Suppressor macrophage treated with lipopolysaccharide for 1 hour (primary cell): ENCODE measurements at places on chromosomes 5 and 9.

GRCh38 chr5:96880444-96881164 is 4.3 kb downstream of the ERAP2 start:
- DNase-seq, result peak; percentile 82

DNA sequence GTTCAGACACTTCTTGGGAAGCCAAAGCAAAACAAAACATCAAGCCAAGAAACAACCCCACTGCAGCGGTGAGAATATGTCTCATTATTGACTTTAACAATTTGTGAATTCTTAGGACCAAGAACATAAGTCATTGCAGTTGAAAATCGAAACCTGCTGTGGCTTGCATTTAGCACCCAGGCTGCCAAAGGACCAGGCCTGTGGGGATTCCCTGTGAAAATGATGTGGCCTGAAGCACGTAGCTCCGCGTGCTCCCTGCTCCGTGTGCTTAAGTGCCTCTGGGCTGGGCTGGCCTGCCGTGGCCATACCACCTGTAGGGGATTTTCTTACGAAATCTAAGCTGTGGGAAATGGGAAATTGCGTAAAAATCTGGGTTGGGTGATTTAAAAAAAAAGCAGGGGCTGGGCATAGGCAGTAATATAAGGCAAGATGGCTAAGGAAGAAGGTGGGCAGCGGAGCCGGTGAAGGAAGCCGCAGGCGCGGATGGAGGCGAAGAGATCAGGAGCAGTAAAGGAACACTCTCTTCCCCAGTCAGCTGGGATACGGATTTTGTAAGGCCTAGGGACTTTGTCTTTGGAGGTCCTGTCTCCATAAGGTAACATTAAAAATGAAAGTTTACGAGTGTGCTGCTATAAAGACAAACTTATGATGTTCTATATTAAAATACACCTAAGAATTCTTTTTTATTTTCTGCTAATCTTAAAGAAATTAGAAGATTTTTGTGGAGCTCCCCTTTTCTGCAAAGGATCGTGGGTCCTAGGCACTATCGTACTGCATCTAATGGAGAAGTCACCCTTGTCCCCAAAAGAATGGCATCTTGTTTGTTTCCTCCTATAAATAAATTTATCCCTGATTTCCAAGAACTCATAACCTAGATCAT is 189.6 kb upstream of the SEMA6A start:
- DNase-seq, result no peak

DNA sequence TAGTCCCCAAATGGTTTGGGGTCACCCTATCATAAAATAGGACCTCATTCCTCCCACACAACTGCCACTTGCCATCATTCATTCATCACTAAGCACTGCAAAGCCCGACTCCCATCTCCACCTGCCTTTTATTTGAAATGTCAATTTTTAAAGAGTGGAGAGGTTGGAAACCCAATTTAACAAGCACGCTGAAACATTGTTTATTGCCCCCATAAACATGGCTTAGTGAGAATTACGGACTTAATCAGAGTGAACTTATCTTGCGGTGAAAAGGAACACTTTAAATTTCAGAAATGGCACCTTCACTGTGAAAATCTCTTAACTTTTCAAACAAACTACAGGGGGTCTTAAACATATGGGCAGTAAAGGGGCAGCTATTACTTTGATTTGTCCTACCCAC is 241.1 kb downstream of the CRB2 start:
- DNase-seq, result no peak

- DNase-seq, result no peak
Measured at GRCh38 chr9:15670246-15670645, 117.4 kb downstream of the CCDC171 start.

GRCh38 chr5:107484281-107484680 is 186.5 kb downstream of the EFNA5 start:
- DNase-seq, result no peak

DNA sequence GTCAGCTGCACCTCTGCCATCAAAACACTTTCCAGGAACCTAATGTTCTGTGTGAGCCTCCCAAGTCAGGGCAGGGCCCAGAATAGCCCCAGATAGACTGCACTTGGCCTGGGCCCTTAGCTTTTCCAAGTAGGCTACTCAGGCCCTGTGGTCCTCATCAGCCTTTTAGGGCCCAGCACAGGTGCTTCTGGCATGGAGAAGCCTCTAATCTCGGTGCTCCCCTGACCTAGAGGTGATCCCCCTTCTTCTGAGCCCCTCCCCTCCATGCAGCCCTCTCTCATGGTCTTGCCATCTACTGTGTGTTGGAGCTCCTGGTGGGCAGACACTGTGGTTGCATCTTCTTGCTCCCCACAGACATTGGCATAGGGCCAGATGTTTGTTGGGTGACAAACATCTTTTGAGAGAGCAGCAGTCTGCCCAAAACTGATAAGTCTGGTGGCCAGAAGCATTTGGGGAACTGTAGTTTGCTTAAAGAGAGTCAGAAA is 28.1 kb downstream of the FRMPD1 start:
- no peak for DNase-seq

GRCh38 chr5:165015126-165015525 is 1509.7 kb downstream of the MAT2B start:
- peak; percentile 1 for DNase-seq

- DNase-seq, result peak; percentile 85
Measured at GRCh38 chr5:10913841-10914240, 152.8 kb upstream of the DAP start.

GRCh38 chr9:113350107-113350661 is 843 bp downstream of the BSPRY start:
- DNase-seq, result no peak

DNA sequence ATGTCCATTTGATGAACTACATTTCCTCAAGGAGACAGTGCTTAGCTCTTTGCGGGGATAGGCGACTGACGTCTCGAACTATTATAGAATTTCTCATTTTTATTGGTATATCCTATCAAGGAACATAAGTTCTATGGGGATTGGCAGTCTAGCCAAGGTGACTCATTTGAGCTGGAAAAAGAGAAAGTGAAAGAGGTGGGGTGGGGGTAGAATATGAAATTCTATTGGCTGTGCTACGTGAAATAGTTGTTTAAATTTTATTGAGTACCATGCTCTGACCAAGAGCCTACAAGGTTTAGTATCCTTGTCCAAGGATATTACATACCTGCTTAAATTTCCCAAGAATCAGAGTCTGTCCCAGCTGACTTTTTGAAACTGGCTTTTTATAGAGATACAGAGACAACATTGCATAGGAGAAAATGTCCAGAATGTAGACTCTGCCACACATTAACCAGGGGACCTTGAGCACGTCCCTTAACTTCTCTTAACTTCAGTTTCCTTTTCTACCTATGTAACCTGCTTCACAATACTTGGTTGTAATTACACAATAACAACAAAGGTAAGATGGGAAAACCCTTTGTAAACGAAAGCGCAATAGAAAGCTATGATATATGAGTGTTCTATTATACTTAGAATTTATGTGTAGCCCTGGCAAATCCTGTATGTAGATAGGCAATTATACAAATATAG is 226.4 kb upstream of the WWC1 start:
- DNase-seq, result no peak

- DNase-seq, result no peak
Measured at GRCh38 chr5:158165647-158166046, 306.7 kb upstream of the CLINT1 start.

DNA sequence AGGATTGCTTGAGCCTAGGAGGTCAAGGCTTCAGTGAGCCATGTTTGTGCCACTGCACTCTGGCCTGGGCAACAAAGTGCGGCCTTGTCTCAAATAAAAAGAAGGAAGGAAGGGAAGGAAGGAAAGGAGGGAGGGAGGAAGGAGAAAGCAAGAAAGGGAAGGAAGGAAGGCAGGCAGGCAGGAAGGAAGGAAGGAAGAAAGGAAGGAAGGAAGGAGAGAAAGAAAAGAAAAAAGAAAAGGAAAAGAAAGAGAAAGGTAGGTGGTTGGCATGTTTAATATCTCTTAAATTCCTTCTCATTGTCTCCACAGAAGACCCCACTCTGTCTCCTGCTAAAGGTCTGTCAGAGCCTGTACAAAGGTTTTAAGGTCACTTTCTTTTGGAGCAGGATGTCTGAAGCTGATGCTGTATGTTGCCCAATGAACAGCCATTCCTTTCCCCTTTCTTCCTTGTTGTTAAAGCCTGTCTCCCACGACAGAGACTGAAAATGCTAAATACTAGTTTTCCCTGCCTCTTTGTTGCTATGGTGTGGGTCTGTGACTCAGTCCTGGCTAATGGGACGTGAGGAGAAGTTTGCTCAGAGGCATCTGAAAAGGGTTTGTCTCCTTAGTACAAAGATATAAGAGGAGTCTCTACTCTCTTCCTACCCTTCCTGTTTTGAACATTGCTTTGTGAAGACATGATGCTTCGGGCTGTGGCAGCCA is 213.3 kb downstream of the PCSK1 start:
- DNase-seq, result peak; percentile 31

- DNase-seq, result no peak
Measured at GRCh38 chr5:40390281-40391149, 289.2 kb upstream of the PTGER4 start.

DNA sequence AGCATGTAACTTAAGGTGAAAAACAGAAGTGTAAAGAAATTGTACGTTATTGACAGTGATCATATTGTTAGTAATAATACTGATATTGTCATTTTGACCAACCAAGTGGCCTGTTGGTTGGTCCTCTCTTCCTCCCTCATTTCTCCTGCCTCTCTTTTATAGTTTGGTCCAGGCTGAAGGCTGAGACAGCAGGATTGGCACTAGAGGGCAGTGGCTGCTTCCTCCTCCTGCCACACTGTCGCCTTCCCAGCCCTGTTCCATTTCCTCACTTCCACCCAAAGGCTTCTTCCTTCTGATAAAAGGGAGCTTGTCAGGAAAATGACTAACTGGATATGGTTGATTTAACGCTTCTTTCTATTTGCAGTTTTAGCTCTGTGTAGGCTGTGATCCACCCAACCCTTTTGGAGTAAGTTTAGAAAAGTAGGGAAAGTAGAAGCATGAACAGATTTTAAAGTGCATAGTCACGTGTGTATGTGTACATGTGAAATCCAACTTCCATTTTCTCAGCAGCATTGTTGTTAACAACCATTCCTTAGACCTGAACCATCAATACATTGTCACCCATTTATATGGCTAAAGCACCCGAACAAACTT is 35.6 kb downstream of the PTCD2 start:
- peak; percentile 48 for DNase-seq

GRCh38 chr5:76794871-76795270 is 24.0 kb upstream of the F2RL1 start:
- peak; percentile 72 for DNase-seq

DNA sequence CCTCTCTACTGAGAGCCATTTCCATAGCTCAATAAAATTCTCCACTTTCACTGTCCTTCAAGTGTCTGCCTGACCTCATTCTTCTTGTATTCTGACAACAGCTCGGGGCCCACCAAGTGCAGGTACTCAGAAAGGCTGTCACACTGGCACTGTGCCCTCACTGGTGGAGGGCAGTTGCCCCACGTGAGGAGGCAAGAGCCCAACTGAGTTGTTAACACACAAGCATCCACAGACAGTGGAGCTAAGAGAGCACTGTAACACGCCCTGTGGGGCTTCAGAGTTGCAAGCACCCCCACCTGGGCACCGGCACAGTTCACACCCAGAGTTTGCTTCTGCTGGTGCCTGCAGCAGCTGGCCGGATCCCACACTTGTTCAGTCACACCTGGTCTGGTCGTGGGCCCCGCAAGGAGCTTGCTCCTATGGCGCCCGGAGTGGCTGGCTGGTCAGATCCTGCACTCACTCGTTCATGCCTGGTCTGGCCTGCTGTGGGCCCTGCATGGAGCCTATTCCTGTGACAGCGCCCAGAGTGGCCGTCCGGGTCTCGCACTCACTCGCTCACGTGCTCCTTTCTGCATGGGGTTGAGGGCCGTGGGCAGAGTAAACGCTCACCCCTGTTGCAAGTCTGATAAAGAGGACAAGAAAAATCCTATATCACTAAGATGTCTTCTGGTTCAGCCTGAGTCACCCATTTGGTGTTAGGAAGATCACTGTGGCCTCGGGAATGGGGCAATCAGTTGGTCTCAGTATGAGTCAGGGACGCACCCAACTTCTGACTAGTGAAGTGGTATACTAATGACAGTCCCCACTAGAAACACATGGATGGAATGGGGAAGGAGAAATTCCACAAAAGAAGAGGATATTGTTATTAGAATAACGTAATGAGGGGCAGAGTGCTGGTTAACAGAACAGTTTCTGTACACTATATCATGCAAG is 87.0 kb upstream of the CCNH start:
- no peak for DNase-seq

DNA sequence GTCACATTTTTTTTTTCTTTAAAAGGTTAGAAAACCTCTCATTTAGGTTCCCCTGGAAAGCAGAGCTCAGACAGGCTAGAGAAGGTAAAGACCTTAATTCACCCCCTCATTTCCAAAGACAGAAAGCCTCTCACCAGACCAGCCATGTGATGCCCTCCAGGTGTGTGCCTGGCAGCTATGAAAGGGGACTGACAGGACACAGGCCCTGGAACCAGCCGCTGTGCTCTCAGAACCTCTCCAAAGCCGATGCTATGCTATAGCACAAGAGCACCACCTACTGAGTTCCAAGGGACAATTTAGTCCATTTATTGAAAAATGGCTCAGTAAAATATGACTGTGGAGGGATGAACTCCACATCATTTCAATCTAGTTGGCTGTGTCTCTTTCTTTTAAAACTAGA is 48.8 kb downstream of the FANCC start:
- DNase-seq, result no peak
